ENCODE measurements at places on chromosomes 6 and 20. TPM values are rescaled to one million over a fixed set of nuclear protein-coding genes. Genes with fewer than 3 reads are reported as not detected.

DNA sequence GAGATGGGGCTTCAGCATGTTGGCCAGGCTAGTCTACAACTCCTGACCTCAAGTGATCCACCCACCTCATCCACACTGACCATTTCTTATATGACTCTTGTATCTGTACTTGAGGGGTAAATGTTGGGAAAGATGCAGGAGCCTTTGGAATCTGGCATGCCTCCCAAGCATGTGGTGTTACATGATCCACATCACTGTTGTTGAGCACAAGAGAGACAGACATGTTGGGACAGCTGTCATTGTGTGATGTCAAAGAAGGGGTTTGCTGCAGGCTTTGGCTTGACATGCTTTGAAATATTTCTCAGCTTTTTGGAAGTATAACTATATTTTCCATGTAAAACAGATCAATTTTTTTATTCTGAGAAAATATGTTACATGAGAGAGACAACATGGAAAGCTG lies 139.9 kb downstream of the MOXD1 start:
- no peak for DNase-seq
- H3K4me3 ChIP-seq, result no peak overlapping the region
- H3K36me3 ChIP-seq, result no peaks in the 10 kb centered on the region
- H3K27me3 ChIP-seq, result no peaks in the 10 kb centered on the region
- no peak overlapping the region for H3K27ac ChIP-seq
- H3K4me1 ChIP-seq, result no peaks in the 10 kb centered on the region

- no peak for DNase-seq
- H3K27ac ChIP-seq, result no peak overlapping the region
- no peaks in the 10 kb centered on the region for H3K4me1 ChIP-seq
- no peak overlapping the region for H3K4me3 ChIP-seq
- no peaks in the 10 kb centered on the region for H3K36me3 ChIP-seq
Observed at GRCh38 chr6:6315660-6316059, 4.8 kb downstream of the F13A1 start.

GRCh38 chr6:170423814-170424603 lies 117.5 kb downstream of the FAM120B start:
- H3K27me3 ChIP-seq, result peaks cover 62% of the 10 kb centered on the region
- H3K27ac ChIP-seq, result no peak overlapping the region
- H3K4me3 ChIP-seq, result no peak overlapping the region
- no peaks in the 10 kb centered on the region for H3K4me1 ChIP-seq
- H3K36me3 ChIP-seq, result no peaks in the 10 kb centered on the region

DNA sequence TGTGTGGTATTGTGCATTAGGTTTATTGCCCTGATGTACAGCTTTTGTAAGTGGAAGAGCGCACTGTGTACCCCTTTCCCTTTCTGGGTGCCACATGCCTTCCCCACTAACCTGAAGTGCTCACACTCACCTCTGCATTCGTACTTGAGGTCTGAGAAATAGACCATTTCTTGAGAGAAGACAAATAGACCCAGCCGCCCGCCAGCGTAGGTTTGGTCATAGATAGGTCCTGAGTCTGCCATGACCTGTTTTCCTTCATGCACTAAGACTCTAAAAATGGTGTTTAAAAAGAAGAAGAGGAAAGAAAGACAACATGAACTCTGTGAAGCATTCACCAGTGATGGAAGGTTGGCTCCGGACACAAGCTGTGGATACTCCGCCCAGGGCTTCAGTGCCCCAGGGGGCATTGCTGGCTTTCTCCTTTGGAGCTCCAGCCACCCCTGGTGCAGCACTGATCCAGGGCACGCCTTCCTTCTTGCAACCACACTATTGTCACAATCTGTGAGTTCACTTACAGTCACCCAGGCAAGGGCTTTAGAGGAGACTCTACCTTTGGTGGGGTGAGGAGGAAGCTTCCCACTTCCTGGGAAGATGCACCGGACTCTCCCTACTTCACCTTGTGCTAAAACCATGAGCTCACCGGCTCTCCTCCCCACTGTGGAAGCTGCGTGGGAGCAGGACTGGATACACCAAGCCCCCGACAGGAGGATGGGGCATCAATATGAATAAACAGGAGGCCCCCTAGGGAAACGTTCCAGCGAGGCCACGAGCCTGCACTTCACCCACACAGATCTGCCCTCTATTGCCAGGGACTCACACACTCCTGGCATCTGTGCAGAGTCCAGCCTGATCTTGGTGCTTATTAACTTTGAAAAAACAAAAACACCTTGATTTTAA lies 33.3 kb downstream of the THBS2 start:
- DNase-seq, result no peak
- H3K36me3 ChIP-seq, result no peaks in the 10 kb centered on the region
- H3K27me3 ChIP-seq, result peaks cover 53% of the 10 kb centered on the region
- H3K4me3 ChIP-seq, result no peak overlapping the region

- no peaks in the 10 kb centered on the region for H3K36me3 ChIP-seq
- H3K27me3 ChIP-seq, result no peaks in the 10 kb centered on the region
- no peak overlapping the region for H3K4me3 ChIP-seq
Observed at GRCh38 chr6:70424291-70424690, 11.0 kb downstream of the FAM135A start.

- no peak for DNase-seq
- H3K4me1 ChIP-seq, result no peaks in the 10 kb centered on the region
- no peaks in the 10 kb centered on the region for H3K36me3 ChIP-seq
- no peak overlapping the region for H3K27ac ChIP-seq
- no peak overlapping the region for H3K4me3 ChIP-seq
- no peaks in the 10 kb centered on the region for H3K27me3 ChIP-seq
Observed at GRCh38 chr6:94088870-94089269, 669.5 kb upstream of the EPHA7 start.

- DNase-seq, result no peak
- H3K27ac ChIP-seq, result no peak overlapping the region
- H3K36me3 ChIP-seq, result no peaks in the 10 kb centered on the region
- no peaks in the 10 kb centered on the region for H3K4me1 ChIP-seq
Observed at GRCh38 chr6:25259756-25260155, 19.4 kb upstream of the CARMIL1 start.

Gene BFSP1
- total RNA-seq, result 13.8 TPM

DNA sequence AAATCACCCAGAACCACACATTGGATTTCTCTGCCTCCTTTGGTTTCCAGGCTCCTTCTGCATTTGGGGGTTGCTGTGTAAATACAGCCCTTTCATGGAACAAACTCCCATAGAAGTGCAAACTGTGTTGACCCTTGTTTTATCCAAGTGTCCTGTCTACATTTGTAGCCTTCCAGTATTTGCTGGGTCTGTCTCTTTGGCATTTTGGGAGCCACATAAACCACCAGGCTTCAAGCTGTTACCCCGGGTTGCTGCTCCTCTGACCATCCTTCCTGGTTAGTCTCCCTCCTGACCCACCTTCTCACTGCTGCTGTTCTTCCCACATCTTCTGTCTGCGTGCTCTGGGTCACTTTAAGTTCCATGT lies 7.6 kb upstream of the MTHFD1L start:
- no peak for DNase-seq
- no peaks in the 10 kb centered on the region for H3K27me3 ChIP-seq
- peak overlapping the region; percentile 81 for H3K27ac ChIP-seq
- H3K36me3 ChIP-seq, result no peaks in the 10 kb centered on the region

Gene ZNF76
- 38.8 TPM for total RNA-seq

DNA sequence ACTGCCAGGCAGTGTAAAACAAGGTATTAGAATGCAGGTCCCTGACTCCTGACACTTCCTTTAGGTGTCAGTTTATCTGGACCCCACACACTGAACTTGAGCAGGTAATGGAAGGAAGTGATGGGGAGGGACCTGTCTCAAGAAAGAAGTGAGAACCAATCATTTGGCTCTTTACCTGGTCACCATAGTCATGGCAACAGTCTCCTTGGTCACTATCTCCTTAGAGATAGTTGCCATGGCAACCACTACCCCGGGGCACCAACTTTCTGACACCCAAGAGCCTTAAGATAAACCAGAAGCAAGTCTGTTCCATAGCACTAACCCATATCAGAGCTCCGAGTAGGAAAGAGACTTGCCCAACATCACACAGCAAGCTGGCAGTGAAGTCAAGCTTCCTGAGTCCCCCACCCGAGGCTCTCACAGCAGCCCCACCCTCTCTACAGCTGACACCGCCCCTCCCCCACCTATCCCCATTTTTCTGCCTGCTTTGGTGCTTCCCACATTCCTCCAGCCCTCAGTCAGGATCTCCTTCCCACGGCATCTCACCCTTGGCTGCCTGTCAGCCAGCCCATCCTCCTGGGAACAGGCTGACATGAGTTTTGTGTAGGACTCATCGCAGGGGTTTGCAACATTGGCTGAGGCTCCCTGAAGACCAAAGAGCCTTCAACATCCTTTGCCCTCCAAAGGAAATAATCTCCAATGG lies 16.3 kb upstream of the HM13 start:
- no peak overlapping the region for H3K4me3 ChIP-seq
- H3K36me3 ChIP-seq, result no peaks in the 10 kb centered on the region
- H3K4me1 ChIP-seq, result no peaks in the 10 kb centered on the region
- DNase-seq, result no peak
- H3K27ac ChIP-seq, result no peak overlapping the region

DNA sequence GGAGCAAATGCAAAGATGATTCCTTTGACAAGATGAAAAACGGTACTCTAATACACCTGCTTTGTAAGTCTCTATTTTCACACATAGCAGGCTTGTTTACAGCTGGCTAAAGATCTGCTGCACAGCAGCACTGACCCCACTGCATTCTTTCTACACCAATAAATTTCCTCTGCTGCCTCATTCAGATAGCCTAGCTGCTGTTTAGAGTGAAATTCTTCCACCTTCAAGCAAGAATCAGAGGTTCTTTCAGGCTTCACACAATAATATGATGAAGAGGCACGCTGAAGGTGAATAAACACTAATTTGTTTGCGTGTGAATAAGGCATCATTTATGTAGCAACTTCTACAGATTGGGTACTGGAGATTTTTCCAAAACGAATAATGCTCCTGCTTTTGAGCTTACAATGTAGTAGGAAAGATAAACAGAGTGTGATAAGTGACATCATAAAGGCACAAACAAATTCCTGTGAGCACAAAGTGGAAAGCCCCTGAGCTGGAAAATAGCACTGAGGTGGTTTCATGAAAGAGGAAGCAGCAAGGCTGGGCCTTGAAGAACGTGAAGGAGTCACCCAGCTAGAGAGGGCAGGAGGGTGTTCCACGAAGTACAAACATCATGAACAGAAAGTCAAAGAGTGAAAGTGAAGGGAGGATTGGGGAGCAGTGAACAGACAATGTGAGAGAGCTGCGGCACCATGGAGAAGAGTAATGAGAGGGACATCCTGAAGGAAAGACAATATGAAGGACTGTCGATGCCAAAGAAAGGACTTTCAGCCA lies 543.4 kb downstream of the CD83 start:
- no peak overlapping the region for H3K27ac ChIP-seq
- peaks cover 46% of the 10 kb centered on the region for H3K4me1 ChIP-seq
- no peaks in the 10 kb centered on the region for H3K27me3 ChIP-seq

DNA sequence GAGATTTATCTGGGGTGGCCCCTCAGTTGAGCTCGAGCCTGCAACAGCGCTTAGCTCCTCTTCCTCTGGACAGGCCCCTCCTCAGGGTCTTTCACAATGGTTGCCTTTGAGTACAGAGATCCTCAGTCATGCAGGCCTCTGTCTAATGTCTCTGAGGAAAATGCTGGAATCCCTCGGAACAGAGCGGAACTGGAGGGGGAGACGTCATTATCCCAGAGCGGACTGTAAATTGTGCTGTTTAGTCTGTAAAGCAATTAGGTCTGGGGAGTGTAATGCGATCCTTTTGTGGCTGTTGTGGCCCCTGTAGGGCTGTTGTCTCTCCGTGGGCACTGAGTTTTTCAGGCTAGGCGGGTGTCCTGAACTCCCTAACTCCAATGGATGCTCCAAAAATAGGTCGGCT lies 15.0 kb upstream of the DAAM2 start:
- H3K36me3 ChIP-seq, result no peaks in the 10 kb centered on the region
- no peak for DNase-seq
- peaks cover 17% of the 10 kb centered on the region for H3K27me3 ChIP-seq
- H3K4me3 ChIP-seq, result no peak overlapping the region

DNA sequence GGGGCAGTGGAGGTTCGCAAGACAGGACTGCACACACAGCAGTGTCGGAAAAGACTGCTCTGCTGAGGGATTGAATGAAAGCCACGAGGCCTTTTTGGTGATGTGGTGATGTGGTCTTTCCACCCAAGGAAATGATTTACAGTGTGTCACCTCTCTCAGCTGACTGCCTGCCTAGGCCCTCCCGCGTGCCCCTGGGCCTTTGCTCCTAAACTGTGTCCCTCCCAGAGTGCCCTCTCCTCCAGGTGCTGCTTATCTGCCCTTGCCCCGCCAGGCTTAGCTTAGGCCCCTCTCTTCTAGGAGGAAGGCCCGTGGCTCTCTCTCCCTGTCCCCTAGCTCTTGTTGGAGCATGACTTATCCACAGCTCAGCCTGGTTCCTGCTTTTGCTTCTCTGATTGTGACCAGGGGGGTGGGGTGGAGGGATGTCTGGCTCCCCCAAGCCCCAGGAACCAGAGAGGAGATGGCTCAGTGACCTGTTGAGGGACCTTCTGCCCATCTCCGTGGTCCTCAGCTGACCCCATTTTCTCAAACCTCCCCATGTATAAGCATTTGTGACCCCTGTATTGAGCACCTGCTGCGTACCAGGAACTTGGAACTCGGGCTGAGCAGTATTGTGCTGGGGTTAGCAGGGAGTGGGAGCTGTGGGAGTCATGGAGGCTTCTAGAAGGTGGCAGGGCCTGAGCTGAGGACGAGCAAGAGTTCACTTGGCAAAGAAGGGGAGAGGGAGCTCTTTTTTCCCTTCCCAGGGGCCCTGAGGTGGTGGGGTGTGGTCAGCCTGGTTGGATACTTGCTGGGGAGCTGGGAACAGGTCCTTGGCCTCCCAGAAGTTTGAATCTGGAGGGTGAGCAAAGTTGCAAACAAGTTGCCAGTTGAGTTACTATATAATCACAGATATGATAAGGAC lies 2.2 kb downstream of the SRC start:
- DNase-seq, result no peak
- no peak overlapping the region for H3K4me3 ChIP-seq
- H3K27me3 ChIP-seq, result no peaks in the 10 kb centered on the region

Gene LY6G6D
- not detected for total RNA-seq

DNA sequence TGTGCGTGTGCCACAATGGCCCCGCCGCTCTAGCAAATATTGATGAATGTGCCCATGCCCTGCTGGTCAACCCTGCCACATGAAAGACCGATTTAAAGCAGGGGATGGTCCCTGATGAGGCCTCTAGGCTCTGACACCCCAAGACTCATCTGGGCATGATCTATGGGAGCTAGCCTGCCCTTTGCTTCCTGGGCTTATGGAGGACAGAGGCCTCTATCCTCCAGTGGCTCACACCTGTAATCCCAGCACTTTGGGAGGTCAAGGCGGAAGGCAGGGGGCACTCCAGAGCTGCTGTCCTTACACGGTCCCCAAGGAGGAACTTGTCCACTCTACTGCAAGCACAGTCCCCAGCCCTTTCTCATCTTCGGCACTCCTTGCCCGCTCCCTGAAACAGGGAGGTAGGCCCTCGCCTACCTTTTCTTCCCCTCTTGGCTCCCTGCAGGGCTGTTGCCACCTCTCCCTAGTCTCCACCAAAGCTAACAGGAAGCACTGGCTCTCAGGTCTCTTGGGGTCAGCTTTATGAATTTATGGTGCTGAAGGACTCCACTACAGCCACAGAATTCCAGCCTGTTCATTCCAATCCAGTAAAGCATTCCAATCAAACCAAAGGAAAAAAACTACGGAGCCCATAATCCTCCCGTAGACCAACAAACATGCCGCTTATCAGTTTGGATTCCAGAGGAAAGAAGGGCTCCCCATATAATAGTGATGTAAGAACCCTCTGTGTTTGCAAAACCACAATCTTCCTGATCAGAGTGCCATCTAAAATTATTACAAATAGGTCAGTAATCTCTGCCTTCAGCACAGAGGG lies 48.7 kb upstream of the FOXQ1 start:
- DNase-seq, result peak; percentile 64
- H3K36me3 ChIP-seq, result no peaks in the 10 kb centered on the region

GRCh38 chr6:10384610-10385523 lies 30.0 kb downstream of the TFAP2A start:
- H3K4me1 ChIP-seq, result 0 out of 2 replicates have a peak, but pooled peaks cover 5% of the 10 kb centered on the region
- H3K27me3 ChIP-seq, result no peaks in the 10 kb centered on the region
- no peak for DNase-seq
- H3K27ac ChIP-seq, result no peak overlapping the region

Gene GRIK2
- total RNA-seq, result 0.61 TPM

Measured in PC-9 (cell line).